ENCODE measurements at places on chromosomes 4 and X.
A peak's percentile ranks its signal among the peaks of the same experiment; 100 is the strongest.

DNA sequence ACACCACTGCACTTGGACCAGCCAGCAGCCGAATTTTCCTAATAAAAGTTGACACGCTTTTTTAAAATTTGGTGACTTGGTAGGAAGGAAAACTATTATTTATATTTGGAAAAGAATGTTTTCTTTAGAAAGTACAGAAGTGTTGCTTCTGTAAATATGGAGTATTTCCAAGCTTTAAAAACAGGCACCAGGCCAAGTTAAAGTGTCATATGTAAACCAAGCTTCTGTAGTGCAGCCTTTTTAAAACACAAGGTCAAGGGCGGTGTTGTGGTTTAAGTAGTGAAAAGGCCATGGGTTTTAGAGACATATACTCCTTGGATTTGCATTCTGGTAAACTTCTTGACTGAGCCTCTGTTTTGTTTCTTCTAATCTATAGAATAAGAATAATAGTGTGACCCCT, 62.7 kb downstream of the TRIM2 start:
- DNase-seq, result no peak

GRCh38 chr4:112765317-112765974, 128.5 kb downstream of the LARP7 start:
- DNase-seq, result no peak

DNA sequence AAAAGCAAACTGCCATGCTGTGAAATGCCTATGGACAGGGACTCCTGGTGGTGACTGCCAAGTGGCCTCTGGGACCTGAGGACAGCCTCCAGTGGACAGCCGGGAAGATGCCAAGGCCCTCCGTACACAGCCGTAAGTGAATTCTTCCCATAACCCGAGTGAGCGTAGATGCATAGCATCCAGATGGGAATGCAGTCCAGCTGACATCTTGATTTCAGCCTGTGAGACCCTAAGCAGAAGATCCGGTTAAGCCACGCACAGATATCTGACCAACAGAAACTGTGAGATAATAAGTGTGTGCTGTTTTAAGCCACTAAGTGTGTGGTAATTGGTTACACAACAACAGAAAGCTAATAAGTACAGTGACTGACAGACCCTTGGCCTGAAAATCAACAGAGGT, 55.9 kb downstream of the TMEM156 start:
- DNase-seq, result no peak

DNA sequence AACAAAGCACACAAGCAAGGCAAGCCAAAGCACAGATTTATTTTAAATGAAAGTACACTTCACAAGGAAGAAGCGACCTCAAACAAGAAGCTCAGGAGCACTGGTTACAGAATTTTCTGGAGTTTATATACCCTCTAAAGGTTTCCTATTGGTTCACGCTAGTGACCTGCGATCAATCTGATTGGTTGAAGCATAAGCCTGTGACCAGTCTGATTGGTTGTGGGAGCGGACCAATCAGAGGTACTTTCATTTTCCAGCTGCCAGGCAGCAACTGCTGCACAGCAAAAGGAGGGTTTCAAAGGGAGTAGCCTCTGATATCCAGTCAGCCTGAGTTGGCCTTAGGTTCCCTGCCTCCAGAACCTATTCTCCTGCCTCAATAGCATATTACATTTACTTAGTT, 4.6 kb upstream of the AREG start:
- no peak for DNase-seq

GRCh38 chrX:10045327-10046000, 78.3 kb downstream of the CLDN34 start:
- no peak for DNase-seq

DNA sequence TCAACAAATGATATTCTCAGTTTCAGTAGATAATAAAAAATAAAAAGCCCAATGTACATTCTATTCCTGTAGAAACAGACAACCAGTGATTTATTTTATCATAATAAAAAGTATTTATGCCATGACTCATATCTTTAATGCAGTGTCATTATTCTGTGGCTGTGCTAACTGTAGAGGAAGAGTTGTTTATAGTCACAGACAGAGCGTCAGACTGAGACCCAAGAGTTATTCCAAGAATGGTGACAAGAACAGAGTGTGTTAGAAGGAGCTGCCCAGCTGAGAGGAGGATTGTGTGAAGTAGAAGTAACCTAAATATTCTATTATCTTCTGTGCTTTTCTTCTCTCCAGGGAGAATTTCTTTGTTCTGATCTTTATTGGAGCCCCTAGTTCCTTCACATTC, 210.7 kb downstream of the PPP1R2C start:
- DNase-seq, result no peak

DNA sequence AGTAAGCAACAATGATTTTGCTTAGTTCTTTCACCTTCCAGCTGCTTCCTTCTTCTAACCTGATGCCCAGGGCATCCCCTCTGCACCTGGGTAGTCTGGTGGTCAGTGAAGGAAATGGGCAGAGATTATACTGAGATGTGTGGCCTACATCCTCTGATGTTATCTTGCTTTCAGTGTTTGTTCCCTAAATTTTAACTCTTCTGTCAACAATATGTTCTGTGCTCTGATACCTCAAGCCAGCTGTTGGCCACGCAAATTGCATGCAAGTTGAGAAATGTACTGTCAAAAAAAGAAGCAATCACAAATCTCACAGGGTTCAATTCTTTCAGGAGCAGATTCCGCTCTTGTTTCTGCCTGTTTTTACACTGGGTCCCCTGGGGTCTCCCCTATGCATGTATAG, 73.8 kb downstream of the FBXW7 start:
- no peak for DNase-seq

DNA sequence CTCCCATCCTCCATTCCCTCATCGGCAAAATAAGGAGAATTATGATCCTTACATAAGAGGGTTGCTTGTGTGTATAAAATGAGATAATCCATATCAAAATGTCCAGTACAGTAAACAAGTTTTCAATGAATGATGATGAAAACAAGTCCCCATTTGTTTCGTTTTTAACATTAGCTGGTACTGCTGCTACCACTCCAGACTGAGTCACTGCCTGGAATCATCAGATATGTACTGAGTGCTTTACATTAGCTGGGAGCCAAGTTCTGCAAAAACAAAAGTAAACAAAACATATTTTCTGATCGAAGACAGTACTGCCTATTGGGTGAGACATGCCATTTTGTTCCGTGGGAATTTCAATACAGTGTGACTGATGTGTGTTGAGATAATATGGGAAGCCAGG, 123.2 kb upstream of the IGFBP7 start:
- DNase-seq, result no peak

- DNase-seq, result no peak
Observed at GRCh38 chrX:111756486-111756885, 75.5 kb downstream of the ALG13 start.

GRCh38 chrX:12548746-12549145, 242.5 kb upstream of the PRPS2 start:
- no peak for DNase-seq

DNA sequence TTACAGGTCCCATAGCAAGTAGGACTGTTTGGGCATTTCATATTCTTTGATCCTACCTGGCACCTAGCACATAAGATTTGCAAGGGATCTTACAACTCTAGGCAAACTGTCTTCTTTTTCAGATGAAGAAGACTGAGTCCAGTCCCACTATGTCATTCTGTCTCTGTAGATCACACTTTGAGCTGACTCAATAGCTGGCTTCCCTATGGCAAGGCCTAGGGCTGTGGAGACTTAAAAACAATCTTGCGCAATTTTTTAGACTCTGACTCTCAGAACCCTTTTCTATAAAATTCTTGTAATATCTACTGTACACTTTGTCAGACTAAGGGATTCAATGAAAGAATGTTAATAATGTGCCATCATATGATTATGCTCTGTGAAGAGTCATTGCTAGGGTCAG, 26.7 kb downstream of the OTC start:
- DNase-seq, result no peak

DNA sequence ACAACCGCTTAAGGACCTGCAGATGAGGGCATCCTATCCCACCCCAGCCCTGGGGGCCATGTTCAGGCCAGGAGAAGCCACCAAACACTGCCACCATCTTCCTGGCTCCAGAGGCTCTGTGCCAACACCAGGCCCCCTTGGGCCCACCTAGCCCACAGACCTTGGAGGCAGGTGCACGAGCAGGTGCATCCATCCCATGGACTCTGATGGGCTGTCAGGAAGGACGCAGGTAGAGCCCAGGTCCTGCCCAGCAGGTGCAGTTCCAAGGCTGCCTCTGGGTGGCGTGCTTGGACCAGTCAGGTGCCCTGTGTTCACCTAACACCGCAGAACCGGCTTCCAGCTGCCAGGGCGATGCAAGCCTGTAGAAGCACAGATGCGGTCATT, 22.8 kb upstream of the PDE6B start:
- no peak for DNase-seq

- DNase-seq, result peak; percentile 94
Observed at GRCh38 chr4:122777846-122778673, 45.6 kb downstream of the BBS12 start.

DNA sequence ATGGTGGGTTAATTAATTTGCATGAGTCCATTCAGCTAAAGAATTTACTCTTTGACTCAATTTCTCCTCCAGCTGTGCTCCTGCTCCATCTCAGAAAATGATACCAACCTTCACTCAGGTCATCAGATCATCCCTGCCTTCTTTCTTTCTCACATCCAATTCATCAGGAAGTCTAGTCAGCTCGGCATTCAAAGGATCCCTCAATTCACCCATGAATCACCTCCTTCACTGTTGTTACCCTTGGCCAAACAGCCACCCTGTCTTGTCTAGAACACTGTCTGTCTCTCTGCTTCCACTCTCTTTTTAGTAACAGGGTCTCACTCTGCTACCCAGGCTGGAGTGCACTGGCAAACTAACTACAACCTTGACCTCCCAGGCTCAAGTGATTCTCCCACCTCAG, 337.4 kb upstream of the SFRP2 start:
- no peak for DNase-seq

DNA sequence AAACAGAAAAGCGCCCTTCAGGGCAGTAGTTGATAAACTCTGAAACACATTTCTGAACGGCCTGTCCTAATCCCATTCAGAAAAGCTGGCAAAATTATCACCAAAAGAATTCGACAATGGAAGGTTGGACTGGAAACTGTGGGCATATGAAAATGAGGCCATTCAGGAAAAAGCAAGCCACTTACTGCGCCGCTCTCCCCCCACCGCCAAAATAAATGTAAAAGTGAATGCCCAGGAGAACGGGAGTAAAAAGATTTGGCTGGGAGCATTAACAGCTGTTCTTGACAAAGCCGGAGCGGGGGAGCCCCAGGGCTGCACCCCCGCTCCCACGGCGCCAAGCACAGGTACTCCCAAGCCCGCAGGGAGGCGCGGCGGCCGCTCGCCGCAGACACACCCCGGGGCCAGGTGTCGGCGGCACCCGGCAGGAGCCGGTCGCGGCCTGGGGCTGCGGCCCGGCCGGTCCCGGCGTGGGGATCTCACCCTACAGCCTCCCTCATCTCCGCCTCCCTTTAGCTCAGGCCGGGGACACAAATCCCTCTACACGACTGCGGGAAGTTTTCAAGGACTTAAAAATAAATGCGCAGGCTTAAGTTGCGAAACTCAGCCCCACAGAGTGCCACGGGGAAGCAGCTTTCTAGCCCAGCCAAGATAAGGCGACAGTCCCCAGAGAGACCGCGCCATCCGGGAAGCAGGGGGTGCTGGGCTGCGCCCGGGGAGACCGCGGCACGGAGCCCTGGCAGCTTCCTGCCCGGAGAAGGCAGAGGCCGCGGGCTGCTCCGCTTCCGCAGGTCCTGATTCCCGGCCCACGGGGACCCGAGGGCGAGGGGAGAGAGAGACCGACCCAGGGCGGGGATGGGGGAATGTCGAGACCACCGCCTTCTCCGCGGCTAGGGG, 593 bp downstream of the SH3RF1 start:
- DNase-seq, result no peak

DNA sequence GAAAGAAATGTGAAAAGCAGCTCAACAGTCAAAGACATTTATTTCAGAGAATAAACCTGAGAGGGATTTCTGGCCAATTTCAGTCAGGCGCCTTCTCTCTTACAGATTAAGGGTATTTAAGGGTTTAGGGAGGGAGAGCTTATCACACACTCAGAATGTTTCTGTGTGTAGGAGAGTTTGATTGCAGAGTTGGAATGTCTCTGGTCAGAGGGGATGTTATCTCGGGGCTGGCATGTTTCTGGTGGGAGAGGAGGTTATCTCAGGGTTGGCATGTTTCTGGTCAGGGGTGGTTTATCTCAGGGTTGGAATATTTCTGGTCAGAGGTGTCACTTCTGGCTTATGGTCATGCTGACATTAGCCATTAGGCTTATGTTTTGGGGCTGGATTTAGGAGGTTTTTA, 1920.5 kb upstream of the PCDH7 start:
- DNase-seq, result no peak

Measured in AG09309 (cell line).